Spleen (tissue), 13 donors: ENCODE measurements at places on chromosomes 4 and X.

GRCh38 chr4:145644699-145645098, 25.5 kb downstream of the MMAA start:
- DNase-seq, result no peak

DNA sequence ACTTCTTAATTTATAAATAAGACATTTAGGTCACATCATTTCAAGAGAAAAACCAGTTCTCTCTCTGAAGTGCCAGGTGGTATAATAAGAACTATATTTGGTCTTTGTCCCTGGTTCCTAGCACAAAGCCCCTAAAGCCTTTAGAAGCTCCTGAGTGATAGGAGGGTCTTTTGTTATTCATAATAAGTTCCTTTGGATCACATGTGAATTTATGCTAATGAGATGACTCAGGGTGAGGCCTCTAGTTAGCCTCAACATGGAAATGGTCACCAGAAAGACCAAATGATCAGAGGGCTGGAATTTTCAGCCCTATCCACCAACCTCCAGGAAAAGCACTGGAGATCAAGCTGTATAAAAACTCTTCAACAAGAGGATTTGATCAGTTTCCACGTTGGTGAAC, 68.1 kb upstream of the BLTP1 start:
- no peak for DNase-seq

DNA sequence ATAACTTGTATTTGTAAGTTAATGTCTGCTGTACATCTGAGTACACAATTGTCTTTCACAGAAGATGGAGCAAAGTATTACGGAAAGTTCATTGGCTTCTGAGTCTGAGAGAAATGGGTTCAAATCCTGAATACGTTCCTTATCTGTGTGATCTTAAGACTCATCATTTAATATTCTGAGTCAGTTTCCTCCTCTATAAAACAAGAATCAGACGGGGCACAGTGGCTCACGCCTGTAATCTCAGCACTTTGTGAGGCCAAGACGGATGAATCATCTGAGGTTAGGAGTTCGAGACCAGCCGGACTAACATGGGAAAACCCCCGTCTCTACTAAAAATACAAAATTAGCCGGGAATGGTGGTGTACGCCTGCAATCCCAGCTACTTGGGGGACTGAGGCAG, 57.8 kb downstream of the APBB2 start:
- DNase-seq, result no peak

GRCh38 chrX:21723814-21724213, 34.1 kb downstream of the SMPX start:
- no peak for DNase-seq

GRCh38 chr4:7677799-7678301, 243.1 kb upstream of the PSAPL1 start:
- peak; percentile 60 for DNase-seq

- no peak for DNase-seq
Observed at GRCh38 chr4:69876071-69876470, 16.1 kb upstream of the SULT1E1 start.

DNA sequence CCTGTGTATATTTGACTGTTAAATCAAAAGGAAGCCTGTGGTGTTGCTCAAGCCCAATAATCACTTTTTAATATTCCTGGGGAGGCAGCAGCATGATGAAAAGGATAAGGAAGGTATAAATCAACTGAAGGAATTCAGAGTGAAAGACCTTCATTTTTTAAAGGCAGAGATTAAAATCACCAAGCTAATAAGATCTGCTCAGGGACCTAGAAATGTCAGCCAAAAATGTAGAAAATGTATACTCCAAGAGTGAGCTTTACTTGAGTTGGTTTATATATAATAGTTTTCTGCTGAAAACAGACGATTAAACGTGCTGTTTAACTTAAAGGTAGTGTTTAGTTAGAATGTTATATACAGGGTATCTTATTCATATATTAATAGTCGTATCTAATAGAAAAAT, 549.3 kb downstream of the IQCM start:
- no peak for DNase-seq

DNA sequence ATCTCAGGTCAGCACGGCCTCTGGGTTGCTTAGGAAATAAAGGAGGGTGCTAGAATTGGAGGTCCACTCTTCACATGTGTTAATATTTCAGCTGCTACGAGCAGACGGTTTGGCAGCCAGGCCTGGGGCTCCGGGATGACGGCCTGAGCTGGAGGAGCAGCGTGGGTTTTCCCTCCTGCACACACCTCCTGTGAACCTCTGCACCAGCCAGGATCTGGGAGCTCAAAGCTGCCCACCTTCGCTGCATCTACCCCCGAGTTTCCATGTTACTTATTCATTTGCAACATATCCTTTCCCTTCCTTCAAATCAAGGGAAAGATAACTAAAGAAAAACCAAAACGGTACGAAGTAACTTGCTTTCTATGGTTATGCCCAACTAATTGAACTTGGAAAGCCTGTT, 13.6 kb downstream of the STOX2 start:
- no peak for DNase-seq
